Stimulated activated CD8-positive, alpha-beta memory T cell treated with anti-CD3 and anti-CD28 coated beads, Interleukin-15, amount 100 ng/mL, for 1 hour (primary cell): ENCODE measurements at places on chromosomes 4 and X.

DNA sequence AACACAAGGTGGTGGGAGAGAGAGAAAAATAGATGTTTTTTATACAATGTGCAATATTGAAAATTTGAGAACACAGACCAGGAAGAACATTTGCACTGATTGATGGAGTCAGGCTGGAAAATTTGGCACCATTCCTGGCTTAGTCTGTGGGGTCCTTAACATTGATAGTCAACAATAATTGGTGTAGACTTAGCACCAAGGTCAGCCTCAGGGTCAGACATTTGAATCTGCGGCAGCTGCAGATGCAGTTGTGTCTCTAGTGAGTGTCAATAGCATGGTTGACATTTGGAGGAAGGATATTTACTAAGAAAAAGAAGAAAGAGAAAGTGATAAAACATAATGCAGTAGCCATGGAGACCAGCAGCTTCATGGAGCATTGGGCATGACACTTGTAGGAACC is 31.5 kb upstream of the GLRA3 start:
- no peak for DNase-seq

GRCh38 chr4:26566133-26566532 is 17.8 kb upstream of the TBC1D19 start:
- DNase-seq = no peak

DNA sequence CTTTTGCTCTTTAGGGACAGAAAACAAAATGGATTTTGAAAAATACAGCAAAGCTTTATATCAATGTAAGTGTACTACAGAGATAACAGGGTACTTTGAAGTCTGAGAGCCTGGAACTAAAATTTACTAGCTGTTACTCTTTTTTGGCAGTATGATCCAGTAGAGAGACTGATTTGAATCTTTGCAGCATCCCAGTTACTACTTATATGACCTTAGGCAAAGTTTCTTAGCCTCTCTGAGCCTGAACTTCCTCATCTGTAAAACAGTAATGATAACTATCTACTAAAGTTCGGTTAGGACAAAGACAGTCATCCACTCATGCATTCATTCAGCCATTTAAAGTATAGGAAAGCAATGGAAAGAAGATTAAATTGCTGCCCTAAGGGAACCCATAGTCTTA is 10.1 kb downstream of the BRWD3 start:
- no peak for DNase-seq

- DNase-seq = no peak
These were observed 32.9 kb downstream of the HOPX start for GRCh38 chr4:56648021-56648823.

DNA sequence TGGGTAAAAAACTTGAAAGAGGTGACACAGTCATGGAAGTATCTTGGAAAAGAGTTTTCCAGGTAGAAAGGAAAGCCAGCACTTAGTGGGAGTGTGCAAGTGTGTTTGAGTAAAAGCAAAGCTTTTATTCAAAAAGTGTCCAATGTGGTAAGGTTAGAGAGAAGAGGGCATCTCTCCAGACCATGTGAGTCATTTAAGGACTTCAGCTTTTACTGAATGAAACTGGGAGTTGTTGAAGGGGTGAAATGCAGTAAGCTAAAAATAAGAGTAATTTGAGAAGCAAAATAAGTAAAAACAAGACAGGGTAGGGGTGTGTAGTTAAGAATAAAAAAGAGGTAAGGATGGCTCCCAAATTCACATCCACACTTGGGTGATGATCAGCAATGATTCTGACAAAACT is 238.9 kb downstream of the SLC7A11 start:
- DNase-seq = no peak

GRCh38 chrX:97119474-97120109 is 235.9 kb downstream of the RPA4 start:
- DNase-seq = no peak

GRCh38 chr4:111963158-111963700 is 182.0 kb upstream of the FAM241A start:
- no peak for DNase-seq
